ENCODE measurements at places on chromosomes 5 and 9. TPM values are rescaled to one million over a fixed set of nuclear protein-coding genes. Genes with fewer than 3 reads are reported as not detected.

Gene BSPRY
- total RNA-seq: not detected

DNA sequence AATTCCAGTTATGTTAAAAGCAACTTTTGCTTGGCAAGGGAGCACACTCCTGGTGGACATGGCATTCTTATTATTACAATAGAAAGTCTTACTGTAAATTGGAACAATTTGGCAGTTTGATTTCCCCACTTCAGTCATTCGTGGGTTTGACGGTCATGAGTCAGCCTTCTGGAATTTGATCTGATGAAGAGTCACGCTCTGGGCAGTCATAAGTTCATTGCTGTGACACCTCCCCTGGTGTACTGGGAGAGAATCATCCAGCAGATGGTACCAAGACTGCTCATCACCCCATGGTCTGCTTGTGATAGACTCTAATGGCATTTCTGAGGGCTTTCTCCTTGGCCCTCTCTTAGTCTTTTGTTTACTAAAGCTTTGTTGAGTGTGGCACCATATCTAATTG, 53.8 kb downstream of the GLRA1 start:
- no peak overlapping the region for H3K27ac ChIP-seq
- no peak overlapping the region for H3K4me3 ChIP-seq
- H3K36me3 ChIP-seq: no peaks in the 10 kb centered on the region

DNA sequence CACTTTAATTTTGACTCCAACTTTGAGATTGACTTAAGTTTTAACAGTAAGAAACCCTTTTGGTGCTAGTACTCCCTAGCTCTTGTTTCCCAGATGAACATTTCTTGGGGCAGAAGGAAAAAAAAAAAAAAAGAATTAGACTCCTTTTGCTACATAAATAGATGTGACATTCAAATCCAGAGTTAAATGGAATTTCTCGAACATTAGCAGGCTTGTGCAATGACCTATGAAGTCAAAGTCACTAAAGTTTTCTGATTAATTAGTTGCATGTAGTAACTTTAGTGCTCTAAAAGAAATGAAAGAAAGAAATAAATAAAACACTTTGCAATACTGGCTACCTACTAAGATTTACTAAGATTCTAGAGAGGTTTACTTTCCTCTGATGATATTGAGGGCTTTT, 106.8 kb downstream of the TMEM174 start:
- no peaks in the 10 kb centered on the region for H3K36me3 ChIP-seq
- H3K27me3 ChIP-seq: no peaks in the 10 kb centered on the region
- H3K4me3 ChIP-seq: no peak overlapping the region
- H3K27ac ChIP-seq: no peak overlapping the region

GRCh38 chr5:163772241-163772640, 266.8 kb downstream of the MAT2B start:
- H3K36me3 ChIP-seq: no peaks in the 10 kb centered on the region
- no peak for DNase-seq
- no peaks in the 10 kb centered on the region for H3K27me3 ChIP-seq
- no peak overlapping the region for H3K4me3 ChIP-seq
- H3K27ac ChIP-seq: no peak overlapping the region
- H3K4me1 ChIP-seq: no peaks in the 10 kb centered on the region

DNA sequence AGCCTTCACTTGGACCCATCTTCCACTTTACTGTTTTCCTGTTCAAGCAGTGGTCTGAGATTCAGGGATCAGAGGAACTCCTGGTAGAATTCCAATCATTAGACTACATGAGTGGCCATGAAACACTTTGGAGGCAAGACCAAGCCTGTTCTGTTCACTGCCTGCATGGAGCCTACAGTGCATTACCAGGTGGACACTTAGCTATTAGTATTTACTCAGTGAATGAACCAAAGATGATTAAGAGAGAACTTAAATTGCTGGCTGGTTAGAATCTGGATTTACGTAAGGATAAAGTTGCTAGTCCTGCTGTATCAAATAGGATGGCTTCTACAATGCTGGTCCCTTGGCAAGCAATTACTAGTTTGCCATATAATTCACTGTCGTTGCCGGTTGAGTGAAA, 245.5 kb downstream of the ARRDC3 start:
- H3K4me3 ChIP-seq: no peak overlapping the region
- H3K27me3 ChIP-seq: no peaks in the 10 kb centered on the region
- DNase-seq: no peak
- H3K4me1 ChIP-seq: no peaks in the 10 kb centered on the region
- H3K27ac ChIP-seq: no peak overlapping the region

DNA sequence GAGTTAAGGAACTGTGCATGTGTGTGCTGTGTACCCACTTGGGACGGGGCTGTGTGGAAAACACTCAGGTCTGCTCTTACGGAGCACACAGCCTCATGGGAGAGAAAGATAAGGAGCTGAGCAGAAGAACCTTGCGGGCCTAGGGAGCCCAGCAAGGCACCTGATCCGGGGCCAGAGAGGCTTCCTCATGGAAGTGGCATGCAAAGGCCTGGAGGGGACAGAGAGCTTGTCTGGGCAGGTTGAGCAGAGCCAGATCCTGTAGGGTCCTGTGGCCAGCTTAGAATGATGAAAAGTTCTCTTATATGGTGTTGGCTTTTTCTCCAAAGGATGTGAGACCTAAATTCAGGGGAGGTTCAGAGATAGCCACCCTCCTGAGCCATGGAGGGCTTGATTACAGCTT, 45.2 kb downstream of the NEK6 start:
- no peaks in the 10 kb centered on the region for H3K36me3 ChIP-seq
- no peak overlapping the region for H3K27ac ChIP-seq
- H3K27me3 ChIP-seq: no peaks in the 10 kb centered on the region
- no peak for DNase-seq

Gene SH3TC2
- 1.9 TPM for total RNA-seq

DNA sequence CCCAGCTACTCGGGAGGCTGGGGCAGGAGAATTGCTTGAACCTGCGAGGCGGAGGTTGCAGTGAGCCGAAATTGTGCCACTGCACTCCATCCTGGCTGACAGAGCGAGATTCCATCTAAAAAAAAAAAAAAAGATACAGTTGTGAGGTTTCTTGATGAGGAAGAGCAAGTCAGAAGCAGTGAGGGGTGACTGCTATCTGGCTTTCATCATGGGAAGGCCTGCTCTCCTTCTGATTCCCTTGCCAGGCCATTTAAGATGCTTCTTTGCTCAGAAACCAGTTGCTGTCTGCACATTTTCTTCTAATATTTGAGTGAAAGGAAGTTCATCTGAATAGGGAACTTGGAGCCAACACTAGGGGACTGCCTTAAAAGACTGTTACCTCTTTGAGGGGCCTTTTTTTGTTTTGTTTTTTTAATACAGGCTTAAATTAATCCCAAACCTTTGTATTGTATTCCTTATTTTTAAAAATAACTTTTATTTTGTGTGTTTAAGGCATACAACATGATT, 201.9 kb downstream of the ARHGAP26 start:
- H3K27me3 ChIP-seq: no peaks in the 10 kb centered on the region
- no peaks in the 10 kb centered on the region for H3K36me3 ChIP-seq
- H3K4me3 ChIP-seq: no peak overlapping the region
- H3K27ac ChIP-seq: no peak overlapping the region
- no peak for DNase-seq

DNA sequence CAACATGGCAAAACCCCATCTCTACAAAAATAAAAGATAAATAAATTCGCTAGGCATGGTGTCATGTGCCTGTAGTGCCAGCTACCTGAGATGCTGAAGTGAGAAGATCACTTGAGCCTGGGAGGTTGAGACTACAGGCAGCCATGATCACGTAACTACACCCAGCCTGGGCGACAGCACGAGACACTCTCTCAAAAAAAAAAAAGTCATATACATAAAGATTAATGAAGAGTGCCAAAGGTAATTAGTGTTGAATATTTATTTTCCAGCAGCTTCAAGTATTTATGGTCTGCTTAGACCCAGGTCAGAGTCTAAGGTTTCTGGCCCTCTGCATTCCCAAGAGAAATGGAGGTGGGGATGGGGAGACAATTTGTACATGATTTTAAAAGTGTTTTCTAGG, 167.7 kb downstream of the CD180 start:
- no peaks in the 10 kb centered on the region for H3K36me3 ChIP-seq
- no peaks in the 10 kb centered on the region for H3K4me1 ChIP-seq
- no peaks in the 10 kb centered on the region for H3K27me3 ChIP-seq
- no peak overlapping the region for H3K4me3 ChIP-seq
- no peak for DNase-seq

- H3K4me3 ChIP-seq: no peak overlapping the region
- DNase-seq: no peak
- no peaks in the 10 kb centered on the region for H3K36me3 ChIP-seq
- peak overlapping the region; percentile 27 for H3K27ac ChIP-seq
These were observed 3.7 kb downstream of the ECSCR start for GRCh38 chr5:139458580-139459407.

- no peaks in the 10 kb centered on the region for H3K4me1 ChIP-seq
- no peaks in the 10 kb centered on the region for H3K36me3 ChIP-seq
- H3K27ac ChIP-seq: no peak overlapping the region
- no peak overlapping the region for H3K4me3 ChIP-seq
These were observed 32.4 kb upstream of the WDR5 start for GRCh38 chr9:134103391-134103998.

Gene ZNF462
- total RNA-seq: 18.2 TPM

- DNase-seq: no peak
- no peaks in the 10 kb centered on the region for H3K4me1 ChIP-seq
- no peak overlapping the region for H3K4me3 ChIP-seq
- H3K36me3 ChIP-seq: no peaks in the 10 kb centered on the region
- no peak overlapping the region for H3K27ac ChIP-seq
These were observed 369.6 kb downstream of the CYLC2 start for GRCh38 chr9:103364753-103365152.

DNA sequence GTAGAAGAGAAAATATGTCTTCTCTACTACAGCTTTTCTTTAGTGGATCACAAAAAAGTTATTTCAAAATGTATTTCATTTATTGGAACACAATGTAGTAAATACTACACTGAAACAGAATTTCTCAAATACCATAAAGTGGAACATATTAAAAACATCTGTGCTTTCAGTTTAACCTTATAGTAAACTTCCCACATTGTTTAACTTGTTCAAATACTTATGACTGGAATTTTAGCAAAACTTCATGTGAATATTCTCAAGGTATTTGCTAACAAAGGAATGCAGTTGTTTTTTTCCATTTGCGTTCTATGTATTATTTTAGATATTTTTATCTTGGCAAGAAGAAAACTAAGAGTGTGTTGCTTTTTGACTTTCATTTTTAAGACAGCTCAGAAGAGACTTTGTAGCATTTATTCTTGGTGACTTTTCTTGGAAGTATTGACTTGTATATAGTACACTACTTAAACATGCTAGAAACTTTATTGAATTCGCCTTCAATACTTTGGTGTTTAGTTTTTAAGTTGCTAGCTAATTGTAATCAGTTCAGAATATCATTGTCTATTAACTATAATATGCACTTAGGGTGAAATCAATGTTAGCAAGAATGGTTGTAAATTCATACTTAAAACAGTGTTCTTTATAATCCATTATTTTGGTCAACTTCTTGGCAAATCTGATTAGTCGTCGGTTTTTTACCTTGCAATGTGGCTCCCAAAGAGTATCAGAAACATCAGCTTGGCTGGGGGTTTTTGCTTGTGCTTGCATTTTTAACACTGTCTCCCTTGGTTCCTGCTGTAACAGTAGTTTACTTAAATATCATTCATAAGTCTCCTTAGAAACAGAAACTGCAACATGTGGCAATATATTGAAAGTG, 5.0 kb upstream of the RHOBTB3 start:
- H3K4me1 ChIP-seq: no peaks in the 10 kb centered on the region
- no peaks in the 10 kb centered on the region for H3K36me3 ChIP-seq
- peak overlapping the region; percentile 14 for H3K27ac ChIP-seq

Gene ERBIN
- total RNA-seq: 159 TPM

GRCh38 chr5:18807256-18808149, 1173.2 kb downstream of the TAF11L14 start:
- H3K27ac ChIP-seq: no peak overlapping the region
- no peak for DNase-seq
- no peak overlapping the region for H3K4me3 ChIP-seq
- H3K36me3 ChIP-seq: no peaks in the 10 kb centered on the region
- no peaks in the 10 kb centered on the region for H3K4me1 ChIP-seq

- no peak overlapping the region for H3K27ac ChIP-seq
- no peaks in the 10 kb centered on the region for H3K36me3 ChIP-seq
- H3K27me3 ChIP-seq: no peaks in the 10 kb centered on the region
These were observed 23.9 kb upstream of the PPP1R2B start for GRCh38 chr5:156826150-156826549.

Gene ADCY2
- 4.4 TPM for total RNA-seq

DNA sequence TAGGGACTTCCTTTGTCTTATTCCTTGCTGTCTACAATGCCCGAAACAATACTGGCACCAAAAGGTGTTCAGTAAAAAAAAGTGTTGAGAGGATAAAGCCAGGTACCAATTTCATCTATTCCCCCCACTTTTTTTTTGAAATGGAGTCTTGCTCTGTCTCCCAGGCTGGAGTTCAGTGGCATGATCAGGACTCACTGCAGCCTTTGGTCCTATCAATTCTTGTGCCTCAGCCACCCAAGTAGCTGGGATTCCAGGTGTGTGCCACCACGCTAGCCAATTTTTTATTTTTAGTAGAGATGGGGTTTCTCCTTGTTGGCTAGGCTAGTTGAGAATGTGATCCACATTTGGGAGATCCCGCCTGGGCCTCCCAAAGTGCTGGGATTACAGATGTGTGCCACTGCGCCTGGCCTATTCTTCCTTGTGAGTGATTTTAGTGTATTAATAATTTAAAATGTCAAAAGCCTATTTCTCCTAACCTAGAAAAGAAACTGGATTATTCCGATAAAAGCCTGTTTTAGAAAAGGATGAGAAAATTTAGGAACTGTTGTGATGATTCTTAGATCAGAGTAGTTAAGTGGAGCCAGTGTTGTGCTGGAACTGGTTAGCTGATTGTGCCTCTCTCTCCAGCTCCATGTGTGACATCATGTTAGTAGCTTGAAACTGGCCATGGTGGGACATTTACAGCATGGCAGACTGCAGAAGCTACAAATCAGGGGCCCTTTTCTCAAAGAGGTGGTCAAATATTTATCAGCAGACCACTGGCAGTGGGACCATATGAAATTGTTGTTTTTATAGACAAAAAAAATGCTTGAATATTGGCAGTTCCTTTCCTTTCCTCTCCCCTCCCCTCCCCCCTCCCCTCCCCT, 14.3 kb downstream of the CDC42SE2 start:
- no peak overlapping the region for H3K27ac ChIP-seq
- H3K4me1 ChIP-seq: no peaks in the 10 kb centered on the region
- H3K4me3 ChIP-seq: no peak overlapping the region
- no peaks in the 10 kb centered on the region for H3K27me3 ChIP-seq
- DNase-seq: no peak
- no peaks in the 10 kb centered on the region for H3K36me3 ChIP-seq

Gene COL5A1
- total RNA-seq: 604 TPM

Gene CYFIP2
- total RNA-seq: 12.4 TPM

GRCh38 chr9:21864505-21864904, 62.1 kb downstream of the MTAP start:
- no peaks in the 10 kb centered on the region for H3K4me1 ChIP-seq
- no peaks in the 10 kb centered on the region for H3K36me3 ChIP-seq
- DNase-seq: no peak
- no peak overlapping the region for H3K27ac ChIP-seq
- no peaks in the 10 kb centered on the region for H3K27me3 ChIP-seq

GRCh38 chr5:180084638-180085561, 13.3 kb upstream of the RNF130 start:
- H3K4me3 ChIP-seq: no peak overlapping the region
- no peak overlapping the region for H3K27ac ChIP-seq
- H3K36me3 ChIP-seq: no peaks in the 10 kb centered on the region
- H3K27me3 ChIP-seq: no peaks in the 10 kb centered on the region
- H3K4me1 ChIP-seq: no peaks in the 10 kb centered on the region

Gene SLC1A3
- total RNA-seq: 5.6 TPM

Gene CDKN2B
- 11.8 TPM for total RNA-seq
